ENCODE measurements at places on chromosomes 13 and 19. TPM values are rescaled to one million over a fixed set of nuclear protein-coding genes. Genes with fewer than 3 reads are reported as not detected.

- no peak overlapping the region for H3K4me3 ChIP-seq
- H3K36me3 ChIP-seq: no peaks in the 10 kb centered on the region
- H3K27ac ChIP-seq: no peak overlapping the region
- no peaks in the 10 kb centered on the region for H3K27me3 ChIP-seq
These were observed 1.3 kb downstream of the ATP7B start for GRCh38 chr13:52009946-52010345.

- peaks cover 53% of the 10 kb centered on the region for H3K4me1 ChIP-seq
- H3K36me3 ChIP-seq: no peaks in the 10 kb centered on the region
- no peak overlapping the region for H3K4me3 ChIP-seq
- no peak for DNase-seq
- H3K27me3 ChIP-seq: no peaks in the 10 kb centered on the region
These were observed 277.5 kb downstream of the NHLRC3 start for GRCh38 chr13:39315796-39316195.

The SLITRK6 gene
- 0.12 TPM for polyA plus RNA-seq

The POU4F1 gene
- polyA plus RNA-seq: 0.01 TPM

The CDX2 gene
- polyA plus RNA-seq: not detected

The NBEA gene
- polyA plus RNA-seq: 4.3 TPM
